ENCODE measurements at places on chromosomes 12 and 14. TPM values are rescaled to one million over a fixed set of nuclear protein-coding genes. Genes with fewer than 3 reads are reported as not detected.

DNA sequence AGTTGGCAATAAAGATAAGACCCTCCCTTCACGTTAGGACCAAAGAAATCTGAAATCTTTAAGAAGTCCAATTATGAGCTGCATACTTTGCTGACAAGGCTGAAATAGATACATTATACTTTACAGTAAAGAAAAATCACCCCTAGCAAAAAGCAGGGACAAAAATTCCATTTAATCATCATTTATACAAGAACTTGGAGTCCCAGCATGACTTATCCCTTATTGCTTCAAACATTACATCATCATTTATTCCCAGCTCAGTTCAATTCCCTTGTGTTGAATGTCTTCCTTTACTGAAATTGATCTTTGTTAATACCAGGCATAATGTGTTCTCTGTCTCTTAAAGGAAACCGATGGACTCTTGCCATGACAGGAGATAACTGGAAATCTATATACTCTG lies 449.6 kb upstream of the CCDC196 start:
- no peaks in the 10 kb centered on the region for H3K4me1 ChIP-seq
- H3K4me3 ChIP-seq = no peak overlapping the region
- no peak overlapping the region for H3K27ac ChIP-seq
- DNase-seq = no peak
- H3K27me3 ChIP-seq = no peaks in the 10 kb centered on the region
- H3K36me3 ChIP-seq = no peaks in the 10 kb centered on the region

Gene LRRC10
- not detected for polyA plus RNA-seq

Gene BMP4
- 6.5 TPM for polyA plus RNA-seq

Gene FGF6
- not detected for polyA plus RNA-seq

Gene PPP1R36
- 0.81 TPM for polyA plus RNA-seq

- no peak overlapping the region for H3K4me3 ChIP-seq
- DNase-seq = no peak
- no peak overlapping the region for H3K27ac ChIP-seq
- no peaks in the 10 kb centered on the region for H3K27me3 ChIP-seq
Measured at GRCh38 chr12:2354151-2354991, 301.6 kb downstream of the CACNA1C start.

GRCh38 chr14:37587131-37587803 lies 7.8 kb downstream of the FOXA1 start:
- H3K4me1 ChIP-seq = peaks cover 3% of the 10 kb centered on the region
- H3K27me3 ChIP-seq = peaks cover 85% of the 10 kb centered on the region
- no peak for DNase-seq
- H3K27ac ChIP-seq = no peak overlapping the region
- no peak overlapping the region for H3K4me3 ChIP-seq
- no peaks in the 10 kb centered on the region for H3K36me3 ChIP-seq

- no peak overlapping the region for H3K4me3 ChIP-seq
- DNase-seq = no peak
- H3K27me3 ChIP-seq = no peaks in the 10 kb centered on the region
- no peak overlapping the region for H3K27ac ChIP-seq
Measured at GRCh38 chr12:19988001-19988400, 380.3 kb upstream of the PDE3A start.

DNA sequence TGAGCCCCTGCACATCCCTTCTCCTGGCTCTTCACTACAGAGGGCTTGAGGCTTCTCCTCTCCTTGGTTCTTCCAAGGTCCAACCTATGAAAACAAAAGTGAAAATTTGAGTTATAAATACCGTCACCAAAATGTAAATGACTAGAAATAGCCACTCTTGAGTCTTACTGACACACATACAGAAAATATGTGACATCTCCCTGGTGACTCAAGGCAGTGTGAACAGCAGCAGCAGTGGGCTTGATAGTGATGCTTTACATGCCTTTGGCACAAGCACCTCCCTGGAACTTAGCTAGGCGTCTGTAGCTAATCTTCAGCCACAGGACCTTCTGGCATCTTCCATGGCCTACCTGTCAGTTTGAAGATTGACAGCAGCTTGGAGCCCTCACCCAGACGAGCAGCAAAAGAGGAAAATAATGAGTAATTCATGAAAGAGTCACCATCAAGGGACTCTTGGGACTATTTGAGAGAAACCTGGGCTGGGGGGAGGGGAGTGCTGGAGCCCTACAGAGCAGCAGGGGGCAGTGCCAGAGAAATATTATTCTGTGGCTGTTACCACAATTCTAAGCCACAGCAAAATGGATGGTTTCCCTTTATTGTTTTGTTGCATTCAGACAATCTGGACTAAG lies 158.0 kb downstream of the KCNK10 start:
- peaks cover 4% of the 10 kb centered on the region for H3K4me1 ChIP-seq
- DNase-seq = no peak
- H3K36me3 ChIP-seq = no peaks in the 10 kb centered on the region
- no peak overlapping the region for H3K27ac ChIP-seq

GRCh38 chr12:41008472-41008871 lies 179.6 kb upstream of the PDZRN4 start:
- H3K27ac ChIP-seq = no peak overlapping the region
- H3K27me3 ChIP-seq = no peaks in the 10 kb centered on the region

Gene OASL
- 4.5 TPM for polyA plus RNA-seq

Gene LTA4H
- polyA plus RNA-seq = 129 TPM

GRCh38 chr12:129053232-129053631 lies 200.0 kb downstream of the GLT1D1 start:
- DNase-seq = no peak
- no peaks in the 10 kb centered on the region for H3K27me3 ChIP-seq
- no peaks in the 10 kb centered on the region for H3K4me1 ChIP-seq
- H3K4me3 ChIP-seq = no peak overlapping the region
- H3K27ac ChIP-seq = no peak overlapping the region
